ENCODE measurements at places on chromosomes 12 and 14. TPM values are rescaled to one million over a fixed set of nuclear protein-coding genes. Genes with fewer than 3 reads are reported as not detected.

DNA sequence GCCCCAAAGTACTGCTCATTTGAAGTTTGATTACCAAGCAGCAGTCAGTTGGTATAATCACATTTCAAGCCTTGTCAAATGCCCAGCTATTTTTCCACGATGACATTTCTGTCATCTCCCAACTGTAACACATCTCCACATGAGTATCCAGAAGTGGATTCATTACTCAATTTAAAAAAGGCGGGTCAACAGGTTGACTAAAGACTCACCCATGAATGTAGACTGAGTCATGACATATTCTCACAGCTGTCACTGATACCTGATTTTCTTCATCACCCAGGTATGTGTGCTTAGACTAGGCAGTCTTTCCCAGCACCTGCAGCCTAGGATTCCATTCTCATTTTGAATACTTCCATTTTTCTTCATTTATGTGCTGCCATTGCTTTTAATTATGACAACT is 75.1 kb upstream of the DBX2 start:
- no peak for DNase-seq

DNA sequence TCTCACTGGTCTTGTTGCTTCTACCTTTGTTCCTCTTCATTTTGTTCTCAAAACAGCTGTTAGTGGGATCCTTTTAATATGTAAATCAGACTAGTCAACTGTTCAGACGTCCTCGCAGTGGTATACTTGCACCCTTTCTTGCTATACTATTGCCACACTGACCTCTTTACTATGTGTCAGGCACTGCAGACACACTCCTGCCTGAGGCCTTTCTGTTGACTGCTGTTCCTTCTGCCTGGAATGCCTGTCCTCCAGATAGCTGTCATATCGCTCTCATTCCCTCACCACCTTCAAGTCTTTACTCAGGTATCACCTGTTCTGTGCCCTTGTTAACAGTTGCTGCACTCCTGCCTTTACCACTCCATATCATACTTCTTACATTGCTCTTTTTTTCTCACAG is 90.0 kb upstream of the TMEM263 start:
- no peak for DNase-seq

DNA sequence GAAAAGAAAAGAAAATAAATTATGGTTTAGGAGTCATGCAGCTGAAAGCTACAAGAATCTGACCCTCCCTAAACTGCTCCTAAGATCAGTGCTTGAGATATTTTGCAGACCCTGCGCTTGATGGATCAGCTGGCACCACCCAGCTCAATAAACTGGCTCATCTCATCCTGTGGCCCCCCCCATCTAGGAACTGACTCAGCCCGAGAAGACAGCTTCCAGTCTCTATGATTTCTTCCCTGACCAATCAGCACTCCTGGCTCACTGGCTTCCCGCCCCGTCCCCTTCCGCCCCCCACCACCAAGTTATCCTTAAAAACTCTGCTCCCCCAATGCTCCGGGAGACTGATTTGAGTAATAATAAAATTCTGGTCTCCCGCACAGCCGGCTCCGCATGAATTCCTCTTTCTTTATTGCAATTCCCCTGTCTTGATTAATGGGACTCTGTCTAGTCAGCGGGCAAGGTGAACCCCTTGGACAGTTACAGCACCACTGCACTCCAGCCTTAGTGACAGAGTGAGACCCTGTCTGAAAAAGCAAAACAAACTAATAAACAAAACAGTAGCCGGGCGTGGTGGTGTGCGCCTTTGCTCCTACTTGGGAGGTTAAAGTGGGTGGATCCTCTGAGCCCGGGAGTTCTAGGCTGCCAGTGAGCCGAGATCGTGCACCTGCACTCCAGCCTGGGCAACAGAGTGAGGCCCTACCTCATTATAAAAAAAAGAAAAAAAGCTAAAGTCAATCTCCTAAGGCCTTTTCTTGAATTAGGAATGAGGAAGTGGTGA is 24.5 kb upstream of the SPTLC2 start:
- no peak for DNase-seq

GRCh38 chr12:76008428-76008827 is 23.1 kb downstream of the PHLDA1 start:
- DNase-seq, result no peak

- DNase-seq, result no peak
Measured at GRCh38 chr12:129028844-129029243, 175.6 kb downstream of the GLT1D1 start.

- DNase-seq, result no peak
Measured at GRCh38 chr12:93448796-93449195, 7.0 kb upstream of the UBE2N start.

Gene ANKRD52
- total RNA-seq, result 52.3 TPM

Gene PLEKHG7
- total RNA-seq, result 1.3 TPM

Gene HNRNPC
- 766 TPM for total RNA-seq

All from GM12878 (cell line).